Esophagus squamous epithelium (tissue), 5 donors: ENCODE measurements at places on chromosomes 11 and 22.

DNA sequence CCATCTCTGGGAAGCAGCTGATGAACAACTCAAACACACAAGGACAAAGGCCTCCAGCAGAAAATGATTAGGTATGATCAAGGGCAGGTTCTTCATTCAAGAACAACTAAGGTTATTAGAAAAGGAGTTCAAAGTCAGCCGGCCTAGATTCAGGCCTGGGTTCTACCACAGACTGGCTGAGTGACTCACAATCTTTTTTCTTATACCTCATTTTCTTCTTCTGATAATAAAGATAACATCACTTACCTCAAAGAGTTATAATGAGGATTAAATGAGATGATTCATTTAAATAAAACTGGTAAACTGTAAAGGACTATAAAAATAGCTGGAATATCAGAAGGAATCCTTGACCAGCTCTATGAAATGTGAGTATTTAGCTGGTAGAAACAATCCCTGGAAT lies 49.3 kb upstream of the PPP2R1B start:
- no peak for DNase-seq

- DNase-seq, result no peak
These were observed 417 bp upstream of the PHETA2 start for GRCh38 chr22:42073621-42074041.

GRCh38 chr11:65538232-65538914 lies 13.5 kb downstream of the SCYL1 start:
- no peak for DNase-seq

GRCh38 chr22:42231929-42232328 lies 38.5 kb downstream of the TCF20 start:
- DNase-seq, result no peak

- no peak for DNase-seq
These were observed 60.1 kb upstream of the MPEG1 start for GRCh38 chr11:59272771-59273372.

DNA sequence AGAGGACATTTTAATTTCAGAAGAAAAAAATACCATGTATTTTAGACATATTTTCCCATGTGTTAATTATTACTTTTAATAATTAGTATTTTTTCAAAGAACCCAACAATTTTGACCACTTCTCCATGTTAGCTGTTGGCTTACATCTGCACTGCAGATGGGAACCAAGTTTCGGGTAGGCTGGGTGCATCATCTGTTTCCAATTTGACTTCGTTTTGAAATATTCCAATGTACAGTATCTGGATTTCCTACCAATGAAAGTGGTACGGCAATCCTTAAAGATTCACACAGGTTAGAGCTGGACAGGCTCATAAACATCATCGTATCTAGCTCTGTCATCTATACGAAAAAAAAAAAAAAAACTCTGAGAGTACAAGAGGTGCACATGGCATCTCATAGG lies 670.2 kb downstream of the OPCML start:
- no peak for DNase-seq

DNA sequence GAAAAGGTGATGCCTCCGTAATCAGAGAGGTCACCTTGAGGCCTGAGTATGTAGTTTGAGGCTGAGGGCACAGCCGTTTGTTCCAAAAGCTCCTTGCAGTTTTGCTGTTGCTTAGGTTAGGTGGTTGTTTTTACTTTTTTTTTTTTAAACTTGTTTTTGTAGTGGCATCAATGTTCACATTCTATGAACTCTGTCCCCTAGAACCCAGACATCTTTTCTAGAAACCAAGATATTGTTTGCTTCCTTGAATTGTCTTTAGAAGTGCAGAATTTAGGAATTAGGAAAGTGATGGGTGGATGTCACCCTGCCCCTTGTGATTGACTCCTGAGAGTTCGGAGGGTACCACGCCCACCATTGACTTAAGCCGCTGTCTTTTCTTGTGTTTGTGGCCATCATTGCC lies 35.7 kb upstream of the ETS1 start:
- no peak for DNase-seq

DNA sequence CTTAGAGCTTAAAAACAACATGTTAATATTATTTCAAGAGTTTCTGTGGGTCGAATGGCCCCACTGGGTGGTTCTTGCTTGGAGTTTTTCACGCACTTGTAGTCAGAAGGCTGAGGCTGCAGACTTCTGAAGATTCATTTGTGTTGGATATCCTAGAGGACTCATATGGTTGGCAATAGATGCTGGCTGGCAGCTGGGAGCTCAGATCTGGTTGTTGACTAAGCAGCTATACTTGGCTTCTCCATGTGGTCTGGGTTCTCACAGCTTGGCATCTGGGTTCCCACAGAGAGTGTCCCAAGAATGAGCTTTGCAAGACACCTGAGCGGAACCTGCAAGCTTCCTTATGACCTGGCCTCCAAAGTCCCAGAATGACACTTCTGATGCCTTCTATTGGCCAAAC lies 163.9 kb upstream of the ZC3H12C start:
- DNase-seq, result no peak

- no peak for DNase-seq
These were observed 122.4 kb downstream of the WT1 start for GRCh38 chr11:32312865-32313403.

GRCh38 chr11:31996159-31996881 lies 94.6 kb upstream of the RCN1 start:
- DNase-seq, result no peak

DNA sequence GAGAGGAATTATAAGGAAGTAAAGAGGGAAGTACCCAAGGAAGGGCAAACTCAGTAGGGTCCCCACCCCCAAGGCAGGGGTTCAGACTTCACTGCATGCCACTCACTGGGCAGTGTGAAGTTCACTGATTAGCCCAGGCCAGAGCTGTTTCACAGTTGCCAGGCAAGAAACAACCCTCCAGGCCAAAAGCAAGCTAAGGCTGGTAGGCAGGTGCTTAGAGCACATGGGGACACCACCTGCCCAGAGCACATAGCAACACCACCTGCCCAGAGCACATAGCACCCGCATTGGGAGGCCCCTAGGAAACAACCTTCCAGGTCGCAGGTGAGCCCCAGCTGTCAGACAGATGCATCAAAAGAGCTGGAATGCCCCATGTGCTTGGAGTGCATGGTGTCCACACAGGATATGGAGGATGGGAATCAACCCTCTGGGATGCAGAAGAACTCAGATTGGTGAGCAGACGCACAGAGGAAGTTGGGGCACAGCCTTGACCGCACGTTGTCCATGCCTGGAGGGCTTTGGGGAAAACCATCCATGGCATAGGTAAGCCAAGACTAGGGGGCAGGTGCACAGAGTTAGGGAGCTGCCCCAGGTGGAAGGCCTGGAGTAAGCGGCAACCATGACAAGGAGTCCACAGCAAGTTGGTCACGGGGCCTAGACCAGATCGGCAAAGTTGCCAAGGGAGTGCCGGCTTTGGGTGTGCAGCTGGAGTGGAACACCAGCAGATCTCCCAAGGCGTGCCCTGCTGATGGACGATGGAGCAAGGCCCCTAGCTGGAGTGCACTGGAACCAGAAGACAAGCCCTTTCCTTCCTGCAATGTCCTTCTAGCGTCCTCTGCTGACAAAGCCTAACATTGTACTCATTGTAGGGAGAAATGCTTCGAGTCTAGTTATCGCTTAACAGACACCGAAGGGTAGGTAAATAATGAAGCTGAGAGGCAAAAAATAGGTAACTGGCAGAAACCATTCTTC lies 7.8 kb upstream of the TMEM216 start:
- no peak for DNase-seq

- no peak for DNase-seq
These were observed 213.1 kb downstream of the INSC start for GRCh38 chr11:15327786-15328231.

DNA sequence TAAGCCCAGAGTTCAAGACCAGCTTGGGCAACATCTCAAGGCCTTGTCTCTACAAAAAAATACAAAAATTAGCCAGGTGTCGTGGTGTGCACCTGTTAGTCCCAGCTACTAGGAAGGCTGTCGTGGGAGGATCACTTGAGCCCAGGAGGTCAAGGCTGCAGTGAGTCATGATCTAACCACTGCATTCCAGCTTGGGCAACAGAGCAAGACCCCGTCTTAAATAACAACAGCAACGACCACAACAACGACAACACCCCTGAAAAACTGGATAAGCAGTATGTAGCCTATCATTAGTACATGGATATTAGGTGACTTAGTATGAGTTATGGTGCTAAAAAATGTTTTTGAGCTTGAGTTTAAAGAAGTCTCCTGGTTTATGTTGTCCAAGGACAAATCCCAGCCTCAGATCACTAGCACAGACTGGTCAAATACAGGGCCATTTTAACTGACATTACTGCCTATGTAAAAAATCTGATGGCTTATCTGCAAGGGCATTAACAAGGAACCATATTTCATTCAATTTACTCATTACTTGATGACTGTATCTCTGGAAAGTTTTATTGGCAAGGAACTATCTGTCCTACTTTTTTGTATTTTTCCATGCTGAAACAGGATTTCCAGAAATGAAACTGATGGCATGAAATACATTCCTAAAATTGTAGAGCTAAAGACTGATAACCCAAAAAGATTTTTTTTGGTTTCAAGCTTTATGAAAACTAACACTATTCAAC lies 23.4 kb downstream of the C2CD3 start:
- no peak for DNase-seq

DNA sequence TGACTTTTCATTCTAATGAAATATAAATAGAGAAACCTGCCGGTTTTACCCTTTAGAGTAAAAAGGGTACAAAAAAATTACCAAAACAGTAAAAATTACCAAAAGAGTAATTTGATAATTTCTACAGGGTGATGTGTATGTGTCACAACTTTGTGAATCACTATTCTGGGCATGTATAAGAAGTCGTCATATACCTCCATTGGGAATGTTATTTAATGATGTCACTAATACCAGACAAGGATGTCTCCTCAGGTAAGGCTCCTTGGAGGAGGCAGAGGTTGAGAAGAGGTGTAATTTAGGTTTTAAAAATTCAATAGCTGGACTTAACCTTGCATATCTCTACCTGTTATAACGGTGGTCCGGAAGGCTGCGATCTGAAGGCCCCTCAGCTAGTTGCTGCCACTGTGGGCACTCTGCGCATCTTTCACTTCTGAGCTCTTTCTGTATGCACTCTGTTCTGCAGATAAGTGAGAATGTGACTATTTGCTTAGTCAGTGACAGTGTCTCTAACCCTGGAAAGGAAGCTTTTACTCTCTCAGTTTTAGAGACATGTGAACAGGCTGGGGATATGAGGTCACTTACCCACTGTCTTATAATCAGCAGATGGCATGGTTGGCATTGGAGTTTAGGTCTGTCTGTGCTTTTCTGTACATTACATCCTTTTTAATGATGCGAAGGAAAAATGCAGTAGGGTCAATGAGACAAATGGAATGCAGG lies 987 bp upstream of the NCR3LG1 start:
- no peak for DNase-seq

DNA sequence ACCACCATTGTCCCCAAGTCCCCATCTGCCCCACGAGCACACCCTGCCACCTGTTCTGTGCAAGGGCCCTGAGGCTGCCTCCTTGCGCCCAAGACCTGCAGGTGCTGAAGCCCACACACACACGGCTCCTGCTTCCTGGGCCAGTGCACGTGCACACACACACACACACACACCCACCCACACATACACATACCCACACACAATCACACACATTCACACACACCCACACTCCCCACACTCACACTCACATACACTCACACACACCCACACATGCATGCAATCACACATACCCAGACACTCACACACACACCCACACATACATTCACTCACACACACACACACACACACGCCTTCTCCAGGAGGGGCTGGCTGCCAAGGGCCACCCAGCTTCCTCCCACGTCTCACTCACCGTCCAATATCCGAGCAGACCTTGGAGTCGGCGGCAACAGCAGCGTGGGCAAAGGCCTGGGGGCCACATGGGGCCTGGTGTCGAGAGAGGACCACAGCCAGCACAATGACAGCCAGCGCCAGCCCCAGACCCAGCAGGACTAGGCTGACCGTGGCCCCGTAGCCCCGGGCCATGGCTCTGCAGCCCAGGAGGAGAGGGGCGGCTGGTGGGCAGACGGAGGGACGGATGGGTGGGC lies 616 bp downstream of the GGT5 start:
- no peak for DNase-seq

GRCh38 chr11:97610854-97611253 lies 1221.0 kb downstream of the JRKL start:
- no peak for DNase-seq

DNA sequence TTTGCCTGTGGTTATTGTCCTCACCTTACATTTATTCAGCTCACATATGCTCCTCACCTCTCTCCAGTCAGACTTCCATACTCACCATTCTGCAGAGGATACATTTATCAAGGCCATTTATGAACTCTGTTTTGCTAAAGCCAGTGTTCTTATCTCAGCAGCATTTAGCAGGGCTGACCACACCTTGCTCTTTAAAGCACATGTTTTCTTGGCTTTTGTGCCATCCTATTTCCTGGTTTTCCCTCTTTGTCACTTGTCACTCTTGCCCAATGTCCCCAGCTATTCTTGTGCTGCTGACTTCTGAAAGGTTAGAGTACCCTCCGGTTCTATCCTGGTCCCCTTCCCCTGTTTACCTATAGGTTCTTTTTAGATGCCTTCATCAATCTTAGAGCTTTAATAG lies 446.6 kb downstream of the NELL1 start:
- no peak for DNase-seq

DNA sequence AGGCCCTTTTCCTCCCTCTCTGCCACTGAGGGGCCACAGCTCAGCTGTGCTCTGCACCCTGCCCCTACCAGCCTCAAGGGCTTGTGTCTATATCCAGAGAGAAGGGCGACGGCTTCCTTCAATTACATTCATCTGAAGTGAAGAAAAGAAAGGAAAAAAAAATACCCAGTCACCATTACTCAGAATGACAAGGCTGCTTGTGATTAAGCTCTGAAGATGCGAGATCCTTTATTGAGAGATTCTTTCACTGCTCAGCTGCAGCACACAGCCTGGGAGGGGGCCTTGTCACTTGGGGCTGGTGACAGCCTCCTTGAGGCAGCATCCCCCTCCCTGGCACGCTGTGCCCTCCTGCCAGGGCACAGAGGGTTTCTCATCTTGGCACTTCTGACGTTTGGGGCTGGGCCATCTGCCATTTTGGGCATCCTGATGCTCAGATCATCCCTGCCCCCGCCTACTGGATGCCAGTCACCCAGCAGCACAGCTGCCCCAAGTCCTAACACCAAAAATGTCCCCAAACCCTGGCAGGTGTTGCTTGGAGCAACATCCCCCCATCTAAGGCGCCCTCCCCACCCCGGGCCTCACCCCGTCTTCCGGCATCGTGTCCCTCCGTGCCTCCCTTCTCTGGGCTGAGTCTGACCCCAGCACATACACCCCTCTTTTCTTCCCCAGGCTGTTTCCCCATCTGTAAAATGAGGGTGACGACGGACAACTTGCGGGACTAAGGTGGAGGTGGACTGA lies 1394.7 kb downstream of the BRD1 start:
- no peak for DNase-seq

DNA sequence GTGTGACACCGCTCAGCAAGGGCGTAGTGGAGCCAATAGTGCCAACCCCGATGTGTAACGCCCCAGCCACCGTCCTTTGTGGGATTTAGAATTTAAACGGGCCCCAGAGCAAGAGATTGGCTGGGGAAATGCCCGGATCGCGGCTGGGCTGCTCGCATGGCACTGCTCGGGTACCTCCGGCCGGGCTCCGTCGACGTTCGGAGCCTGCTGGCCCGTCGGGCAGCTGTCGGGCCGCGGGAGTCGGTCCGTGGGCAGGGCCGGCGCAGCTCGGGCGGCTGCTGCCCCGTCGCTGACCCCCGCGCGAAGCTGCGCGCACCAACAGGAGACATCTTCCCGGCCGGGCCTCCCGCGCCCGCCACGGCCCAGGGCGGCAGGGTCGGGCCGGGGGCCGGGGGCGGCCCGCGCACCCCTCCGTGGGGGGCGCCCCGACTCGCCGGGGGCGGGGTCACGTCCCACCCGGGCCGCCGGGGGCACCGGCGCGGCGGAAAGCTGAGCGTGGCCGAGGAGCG lies 1.3 kb upstream of the KDM2A start:
- DNase-seq, result no peak

GRCh38 chr11:72369743-72370142 lies 64.6 kb downstream of the CLPB start:
- DNase-seq, result no peak
